ENCODE measurements at places on chromosomes 13 and 19. TPM values are rescaled to one million over a fixed set of nuclear protein-coding genes. Genes with fewer than 3 reads are reported as not detected.

GALP gene
- not detected for polyA plus RNA-seq

C19orf67 gene
- polyA plus RNA-seq: 0.12 TPM

HRC gene
- polyA plus RNA-seq: 22.9 TPM

SLC8A2 gene
- 0.13 TPM for polyA plus RNA-seq

DNA sequence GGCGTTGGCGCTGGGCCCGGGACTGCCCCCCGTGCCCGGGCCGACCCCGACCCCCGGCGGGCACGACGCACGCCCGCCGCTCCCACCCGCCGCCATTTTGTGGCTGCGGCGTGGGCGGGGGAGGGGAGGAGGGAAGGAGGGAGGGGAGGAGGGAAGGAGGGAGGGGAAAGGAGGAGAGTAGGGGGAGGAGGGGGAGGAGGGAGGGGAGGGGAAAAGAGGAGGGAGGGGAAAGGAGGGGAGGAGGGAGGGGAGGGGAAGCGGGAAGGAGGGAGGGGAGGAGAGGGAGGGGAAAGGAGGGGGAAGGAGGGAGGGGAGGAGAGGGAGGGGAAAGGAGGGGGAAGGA lies at the start of gene BTBD2:
TSS of gene BTBD2 (minus strand) at position 107 of the 343 bp plus-strand sequence. CDS start at position 96, 11 bp downstream.
- peak; percentile 66 for DNase-seq

ZSCAN22 gene
- 4.1 TPM for polyA plus RNA-seq

TIMM44 gene
- 46.7 TPM for polyA plus RNA-seq

DNA sequence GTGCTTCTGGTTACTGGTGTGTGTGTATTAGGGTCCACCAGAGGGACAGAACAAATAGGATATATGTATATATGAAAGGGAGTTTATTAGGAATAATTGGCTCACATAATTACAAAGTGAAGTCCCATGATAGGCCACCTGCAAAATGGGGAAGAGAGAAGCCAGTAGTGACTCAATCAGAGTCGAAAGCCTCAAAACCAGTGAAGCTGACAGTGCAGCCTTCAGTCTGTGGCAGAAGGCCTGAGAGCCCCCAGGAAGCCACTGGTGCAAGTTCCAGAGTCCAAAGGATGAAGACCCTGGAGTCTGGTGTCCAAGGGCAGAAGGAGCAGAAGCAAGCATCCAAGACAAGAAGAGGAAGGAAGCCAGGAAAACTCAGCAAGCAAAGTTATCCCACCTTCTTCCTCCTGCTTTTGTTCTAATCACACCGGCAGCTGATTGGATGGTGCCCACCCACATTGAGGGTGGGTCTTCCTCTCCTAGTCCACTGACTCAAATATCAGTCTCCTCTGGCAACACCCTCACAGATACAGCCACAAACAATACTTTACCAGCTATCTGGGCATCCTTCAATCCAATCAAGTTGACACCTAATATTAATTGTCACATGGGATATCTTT lies 21.7 kb upstream of the SCEL start:
- no peak for DNase-seq

- DNase-seq: no peak
Observed at GRCh38 chr13:31767175-31767900, 28.0 kb downstream of the RXFP2 start.

HSPB6 gene
- polyA plus RNA-seq: 19.7 TPM

GRCh38 chr13:48533961-48534600 lies 1.2 kb upstream of the RCBTB2 start:
- no peak for DNase-seq

- peak; percentile 79 for DNase-seq
Observed at GRCh38 chr13:42969565-42970172, 22.4 kb downstream of the EPSTI1 start.

FPR1 gene
- polyA plus RNA-seq: 0.58 TPM

Data from left kidney (tissue), 8 donors.